Caco-2 (cell line): ENCODE measurements at places on chromosomes 4 and X. TPM values are rescaled to one million over a fixed set of nuclear protein-coding genes. Genes with fewer than 3 reads are reported as not detected.

Gene C4orf54
- not detected in 2 replicates for total RNA-seq

Gene GUCY2F
- not detected in 2 replicates for total RNA-seq

Gene RNF175
- total RNA-seq = not detected in 2 replicates

Gene SNCA
- total RNA-seq = 5.7 and 8.4 TPM in 2 replicates

Gene IL13RA1
- total RNA-seq = 33.2 and 33.4 TPM in 2 replicates

Gene TEX13C
- total RNA-seq = not detected in 2 replicates

Gene CT83
- total RNA-seq = not detected in 2 replicates

Gene RADX
- 2.2 and 3.4 TPM in 2 replicates for total RNA-seq

Gene PARM1
- total RNA-seq = 1.7 and 2.3 TPM in 2 replicates
